ENCODE measurements at places on chromosomes 4 and X. TPM values are rescaled to one million over a fixed set of nuclear protein-coding genes. Genes with fewer than 3 reads are reported as not detected.

DNA sequence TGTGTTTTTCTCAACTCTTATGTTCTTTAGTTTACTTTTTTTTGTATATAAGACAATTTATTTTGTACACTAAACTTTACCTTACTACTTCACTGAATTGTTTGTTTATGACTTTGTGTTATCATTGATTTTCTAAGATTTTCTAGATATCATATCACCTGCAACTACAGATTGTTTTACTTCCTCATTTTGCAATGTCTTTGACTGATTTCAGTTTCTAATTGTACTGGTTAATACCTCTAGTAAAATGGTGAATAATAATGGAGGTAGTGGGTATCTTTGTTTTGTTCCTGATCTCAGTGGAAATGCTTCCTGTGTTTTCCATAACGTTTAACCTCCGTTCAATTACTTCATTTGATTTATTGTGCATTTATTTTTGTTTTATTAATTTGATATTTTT, 490.2 kb downstream of the TLL1 start:
- no peak for DNase-seq

DNA sequence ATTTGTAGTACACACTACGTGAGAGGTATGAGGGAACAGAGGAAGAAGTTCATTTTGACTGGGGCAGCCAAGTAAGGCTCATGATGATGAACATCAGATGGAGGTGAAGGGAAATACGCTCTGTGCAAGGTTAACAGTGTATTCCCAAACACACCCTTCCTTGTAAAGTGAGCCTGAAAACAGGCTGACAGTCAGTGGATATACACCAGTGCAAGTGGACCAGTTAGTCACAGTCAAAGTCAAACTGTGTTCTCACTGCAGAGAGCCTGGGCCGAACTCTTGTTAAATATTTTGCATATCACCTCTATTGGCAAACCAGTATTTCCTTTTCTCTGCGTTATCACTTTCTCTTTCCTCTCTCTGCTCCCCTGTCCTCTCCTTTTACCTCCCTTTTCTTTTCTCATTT, 23.4 kb upstream of the RHOH start:
- no peak for DNase-seq

The ABRAXAS1 gene
- 28.4 TPM for total RNA-seq

The GYPB gene
- total RNA-seq: not detected

The RNF128 gene
- not detected for total RNA-seq

Measured in OCI-LY7 (cell line).